AG04449 (cell line): ENCODE measurements at places on chromosomes 13 and 19.

DNA sequence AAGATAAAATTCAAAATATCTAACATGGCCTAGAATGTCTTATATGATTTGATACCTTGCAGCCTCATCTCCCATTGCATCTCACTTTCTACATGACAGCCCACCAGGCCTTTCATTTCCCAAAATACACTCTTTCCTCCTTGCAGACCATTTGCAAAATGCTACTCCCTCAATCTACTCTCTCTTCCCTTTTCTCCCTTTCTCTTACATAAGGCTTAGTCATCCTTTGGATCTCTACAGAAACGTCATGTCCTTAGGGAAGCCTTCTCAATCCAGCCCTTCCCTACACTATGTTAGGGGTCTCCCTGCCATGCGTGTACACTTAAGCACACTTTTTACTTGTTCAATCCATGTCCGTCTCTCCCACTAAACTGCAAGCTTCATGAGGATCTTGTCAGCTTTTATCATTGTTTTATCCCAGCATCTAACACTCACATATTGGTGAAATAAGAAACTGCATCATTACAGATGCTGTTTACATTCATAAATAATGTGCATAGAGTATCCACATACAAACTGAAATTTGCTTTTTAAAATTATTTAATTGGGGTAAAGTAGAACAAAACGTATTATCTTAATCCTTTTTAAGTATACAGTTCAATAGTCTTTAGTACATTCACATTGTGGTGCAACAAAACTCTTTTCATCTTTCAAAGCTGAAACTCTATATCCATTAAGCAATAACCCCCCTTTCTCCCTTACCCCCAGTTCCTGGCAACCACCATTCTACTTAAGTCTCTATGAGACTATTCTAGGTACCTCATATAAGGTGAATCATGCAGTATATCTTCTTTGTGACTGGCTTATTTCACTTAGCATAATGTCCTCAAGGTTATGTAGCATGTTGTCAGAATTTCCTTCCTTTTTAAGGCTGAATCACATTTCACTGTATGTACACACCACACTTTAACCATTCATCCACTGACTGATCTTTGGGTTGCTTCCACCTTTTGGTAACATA is 11.5 kb upstream of the WBP4 start:
- no peak for DNase-seq

DNA sequence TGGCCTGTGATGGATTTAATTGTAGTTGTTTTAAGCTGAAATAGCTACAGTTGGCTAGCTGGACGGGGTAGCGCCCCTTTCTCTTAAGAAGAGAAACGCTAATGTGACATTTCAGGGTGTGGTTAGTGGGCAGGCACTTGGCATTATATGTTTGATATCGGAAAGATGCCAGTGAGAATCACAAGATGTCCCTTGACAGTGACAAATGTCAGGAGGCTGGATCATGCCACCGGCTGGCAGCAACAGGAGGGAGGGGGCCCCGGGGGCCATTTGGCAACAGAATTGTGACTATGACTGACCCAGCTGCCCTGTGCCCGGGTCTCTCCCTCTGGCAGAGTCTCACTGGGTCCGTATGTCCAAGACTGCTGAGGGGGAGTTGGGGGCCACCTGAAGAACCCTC is 4.7 kb downstream of the DCAF15 start:
- no peak for DNase-seq

DNA sequence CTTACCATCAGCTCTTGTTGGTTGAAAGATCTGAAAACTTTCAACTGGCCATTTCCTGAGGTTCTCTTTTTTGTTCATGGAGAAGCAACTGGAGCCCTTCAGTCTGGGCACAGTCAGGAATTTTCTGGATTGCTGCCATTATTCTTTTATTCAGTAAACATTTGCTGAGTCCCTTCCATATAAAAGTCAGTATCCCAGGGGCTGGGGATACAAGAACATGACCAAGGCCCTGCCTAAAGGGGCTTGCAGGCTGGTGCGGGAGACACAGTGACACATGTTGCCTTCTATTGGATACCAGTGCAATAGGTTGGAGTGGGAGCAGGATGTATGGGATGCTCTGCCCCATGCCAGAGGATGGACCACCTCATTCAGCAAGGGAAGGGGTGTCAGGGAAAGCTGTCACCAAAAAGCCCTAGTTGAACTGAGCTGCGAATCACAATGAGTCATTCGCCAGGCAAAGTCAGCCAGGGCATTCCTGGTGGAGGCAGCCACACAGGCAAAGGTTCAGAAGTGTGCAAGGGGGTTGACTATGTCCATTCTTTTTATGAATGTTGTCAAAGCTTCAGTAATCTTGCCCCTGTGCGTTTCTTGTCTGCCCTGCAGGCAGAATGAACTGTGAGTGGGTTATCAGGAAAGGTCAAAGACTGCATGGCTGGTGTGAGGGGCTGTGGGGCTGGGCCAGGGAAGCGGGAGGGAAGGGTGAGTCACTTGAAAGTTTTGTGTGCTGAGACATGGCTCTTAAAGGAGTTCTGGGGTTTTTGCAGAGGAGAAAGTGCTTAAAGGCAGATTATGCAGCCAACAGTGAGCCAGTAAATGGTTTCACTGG is 395.9 kb downstream of the KCNRG start:
- DNase-seq, result peak; percentile 45

GRCh38 chr13:76764429-76764828 is 121.8 kb downstream of the KCTD12 start:
- DNase-seq, result no peak

DNA sequence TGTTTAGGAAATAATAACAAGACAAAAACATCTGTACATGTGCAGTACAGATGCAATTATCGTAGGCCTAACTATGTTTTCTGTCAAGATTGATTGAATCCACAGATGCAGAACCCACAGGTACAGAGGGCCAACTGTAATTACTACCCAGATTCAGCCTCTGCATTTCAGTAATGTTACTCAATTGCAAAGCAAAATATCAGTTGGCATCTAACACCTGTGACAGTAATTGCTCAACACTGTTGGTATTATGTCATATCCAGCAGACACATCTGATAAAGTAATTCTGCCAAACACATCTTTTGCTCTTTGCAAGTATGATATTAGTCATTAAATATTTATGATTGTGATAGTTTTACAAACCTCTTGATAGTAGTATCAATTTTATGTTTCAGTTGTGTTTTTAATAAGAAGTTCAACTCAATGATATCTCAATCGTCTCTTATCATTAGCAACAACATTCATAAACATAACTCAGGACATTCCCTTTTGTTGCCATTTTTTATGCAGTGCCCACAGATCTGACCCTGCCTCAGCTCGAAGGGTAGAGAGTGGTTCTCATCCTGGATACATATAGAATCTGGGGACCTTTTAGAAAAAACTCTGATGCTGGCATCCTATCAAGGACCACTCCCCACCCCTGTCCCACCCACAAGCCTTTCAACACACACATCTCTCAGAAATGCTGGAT is 104.7 kb downstream of the MYCBP2 start:
- DNase-seq, result no peak

DNA sequence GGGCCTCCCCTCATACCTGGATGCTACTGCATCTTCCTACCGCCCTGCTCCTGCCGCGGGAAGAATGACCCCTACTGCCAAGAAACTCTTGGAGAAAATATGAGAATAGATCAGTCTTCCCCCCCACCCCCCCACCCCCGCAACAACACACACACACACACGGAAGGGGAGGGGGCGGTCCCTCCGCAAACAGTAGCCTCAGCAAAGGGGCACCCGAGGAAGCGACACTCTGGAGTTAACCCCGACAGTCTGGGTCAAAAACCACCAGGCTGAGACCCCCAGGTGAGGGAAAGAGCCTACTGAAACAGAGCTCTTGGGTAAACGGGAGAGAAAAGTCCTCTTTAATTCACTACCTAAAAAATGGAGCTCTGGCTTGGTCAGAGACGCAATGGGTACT is 1.2 kb downstream of the MED26 start:
- DNase-seq, result no peak

- DNase-seq, result no peak
These were observed 33.3 kb downstream of the IGFL2 start for GRCh38 chr19:46181388-46181779.

DNA sequence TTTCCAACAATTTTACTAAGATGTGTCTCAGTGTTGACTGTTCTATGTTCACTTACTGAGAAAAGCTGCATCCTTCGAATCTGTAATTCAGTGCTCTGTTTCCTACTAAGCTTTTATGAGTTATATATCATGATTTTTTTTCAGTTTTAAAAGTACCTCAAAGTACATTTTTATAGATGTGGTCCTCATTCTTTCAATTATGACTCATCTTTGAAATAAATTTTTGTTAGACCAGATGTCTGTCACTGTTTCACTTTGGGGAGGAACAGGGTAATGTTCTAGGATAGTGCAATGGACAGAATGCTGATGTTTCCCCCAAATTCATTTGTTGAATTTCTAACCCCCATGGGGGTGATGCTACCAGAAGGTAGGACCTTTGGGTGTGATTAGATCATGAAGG is 74.8 kb downstream of the NALCN start:
- no peak for DNase-seq

- no peak for DNase-seq
These were observed 4.1 kb downstream of the VSTM2B start for GRCh38 chr19:29529646-29530539.

DNA sequence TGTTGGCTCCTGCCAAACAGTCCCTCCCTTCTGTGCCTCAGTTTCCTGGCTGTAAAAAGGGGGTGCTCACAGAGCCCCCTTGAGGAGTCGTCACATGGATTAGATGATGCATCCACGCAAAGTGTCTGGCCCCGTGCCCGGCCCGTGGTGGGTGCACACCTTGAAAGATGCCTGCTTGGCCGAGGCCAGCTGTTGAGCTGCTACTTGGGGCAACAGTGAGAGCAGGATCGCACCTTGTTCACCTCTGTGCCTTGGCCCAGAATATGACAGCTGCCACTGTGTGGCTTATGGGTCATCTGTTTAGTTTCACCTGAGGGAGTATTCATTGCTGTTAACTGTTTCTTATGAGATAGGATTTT is 17.7 kb downstream of the CRTC1 start:
- no peak for DNase-seq

DNA sequence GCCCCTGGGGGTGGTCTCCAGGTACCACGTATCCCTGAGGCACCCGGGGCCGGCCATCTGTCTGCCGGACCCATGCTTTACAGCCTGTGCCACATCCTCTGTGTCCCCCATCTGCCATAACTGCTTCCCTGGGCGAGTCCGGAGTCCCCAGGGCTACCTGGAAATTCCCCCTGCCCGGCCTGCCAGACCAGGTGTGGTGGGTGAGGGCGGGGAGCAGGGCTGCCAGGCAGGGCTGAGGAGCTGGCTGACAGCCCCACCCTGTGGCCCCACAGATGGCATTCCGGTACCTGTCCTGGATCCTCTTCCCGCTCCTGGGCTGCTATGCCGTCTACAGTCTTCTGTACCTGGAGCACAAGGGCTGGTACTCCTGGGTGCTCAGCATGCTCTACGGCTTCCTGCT is 10.3 kb upstream of the RELB start:
- no peak for DNase-seq

DNA sequence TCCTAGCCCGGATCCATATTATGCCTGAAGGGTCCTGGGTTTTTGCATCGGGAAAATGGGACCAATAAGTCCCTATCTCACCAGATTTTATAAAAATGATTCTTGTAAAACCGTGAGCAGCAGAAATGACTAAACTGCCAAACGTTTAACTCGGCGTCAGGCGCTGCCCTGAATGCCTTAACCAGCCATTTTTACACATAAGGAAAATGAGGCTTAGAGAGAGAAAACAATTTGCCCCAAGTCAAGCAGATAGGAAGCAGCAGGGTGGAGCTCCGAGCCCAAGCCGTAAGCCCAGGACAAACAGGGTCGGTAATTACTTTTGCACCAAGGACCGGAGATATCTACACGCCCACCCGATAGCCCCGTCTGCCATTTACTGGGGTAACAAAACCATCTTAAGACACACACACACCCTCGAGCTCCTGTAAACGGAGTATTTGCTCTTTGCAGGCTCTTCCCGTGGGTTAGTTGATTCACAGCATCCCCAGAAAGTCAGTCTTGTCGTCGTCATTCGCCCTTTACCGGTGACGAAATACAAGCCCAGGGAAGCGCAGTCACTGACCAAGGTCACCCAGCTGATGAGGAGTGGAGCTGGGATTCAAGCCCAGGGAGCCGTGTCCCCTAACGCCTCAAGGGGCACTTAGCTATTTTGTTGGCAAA is 16.0 kb upstream of the MRI1 start:
- no peak for DNase-seq

GRCh38 chr13:112765731-112766130 is 75.9 kb downstream of the ATP11A start:
- no peak for DNase-seq

GRCh38 chr19:13665125-13665905 is 99.0 kb upstream of the MRI1 start:
- DNase-seq, result no peak

GRCh38 chr19:47819858-47820257 is 1.9 kb upstream of the CRX start:
- no peak for DNase-seq

DNA sequence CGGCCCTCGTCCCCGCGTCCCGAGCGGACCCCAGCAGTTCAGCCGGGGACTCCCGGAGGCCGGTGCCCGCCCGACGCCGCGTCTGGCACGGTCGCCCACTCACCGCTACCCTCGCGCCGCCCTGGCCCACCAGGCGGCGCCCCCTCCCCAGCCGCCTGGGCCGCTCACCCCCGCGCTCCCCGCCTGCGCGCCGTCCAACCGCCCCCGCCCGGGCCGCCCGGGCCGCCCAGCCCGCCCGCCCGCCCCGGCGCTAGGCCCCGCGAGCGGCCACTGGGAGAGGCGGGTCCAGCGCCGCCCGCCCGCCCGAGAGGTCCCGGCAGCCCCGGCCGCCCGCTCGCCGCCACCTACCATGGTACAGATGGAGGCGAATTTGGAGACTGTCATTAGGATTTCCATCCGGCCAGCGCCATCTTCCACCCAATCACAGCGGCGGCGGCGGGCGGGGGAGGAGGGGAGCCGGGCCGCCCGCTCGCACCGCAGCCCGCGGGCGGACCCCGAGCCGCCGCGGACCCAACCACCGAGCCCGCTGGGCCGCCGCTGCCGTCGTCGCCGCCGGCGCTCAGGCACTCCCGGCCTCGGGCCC is at the start of gene USP12:
USP12 (minus strand) TSS at position 568 of the 583 bp plus-strand sequence; CDS start at position 396, 172 bp downstream.
- no peak for DNase-seq

- DNase-seq, result no peak
These were observed 27.3 kb downstream of the LRFN3 start for GRCh38 chr19:35963514-35963913.

- no peak for DNase-seq
These were observed 4.3 kb upstream of the COMMD6 start for GRCh38 chr13:75541961-75542360.

GRCh38 chr19:16420336-16420676 is 51.5 kb downstream of the EPS15L1 start:
- DNase-seq, result no peak

GRCh38 chr19:9847087-9847671 is 12.1 kb downstream of the PIN1 start:
- peak; percentile 75 for DNase-seq
